Peyer's patch (tissue), 4 donors: ENCODE measurements at places on chromosomes 6 and 20. TPM values are rescaled to one million over a fixed set of nuclear protein-coding genes. Genes with fewer than 3 reads are reported as not detected.

PLEKHG1 gene
- 281 TPM for total RNA-seq

DNA sequence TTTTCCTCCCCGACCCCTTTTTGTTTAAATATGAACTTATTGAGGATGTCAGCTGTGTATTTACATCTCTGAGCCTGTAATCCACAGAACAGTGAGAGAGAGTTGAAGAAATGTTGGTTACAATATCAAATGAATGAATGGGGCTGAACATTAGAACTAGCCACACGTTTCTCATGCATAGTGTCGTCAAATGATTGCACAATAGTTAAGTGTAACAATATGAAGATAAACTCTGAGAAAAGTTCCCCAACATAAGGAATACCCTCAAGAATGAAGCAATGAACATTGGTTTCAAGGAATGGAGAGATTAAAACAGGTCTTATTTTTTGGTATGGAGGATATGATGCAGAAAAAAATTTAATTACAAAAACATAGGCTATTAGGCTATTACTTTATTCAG, 100.5 kb upstream of the DTNBP1 start:
- DNase-seq = no peak

GRCh38 chr20:50278377-50278683, 87.7 kb downstream of the CEBPB start:
- DNase-seq = no peak

- peak; percentile 2 for DNase-seq
Measured at GRCh38 chr6:157983406-157984119, 1.9 kb downstream of the SYNJ2 start.

- peak; percentile 69 for DNase-seq
Measured at GRCh38 chr6:125780540-125781313, 10.0 kb upstream of the NCOA7 start.

- no peak for DNase-seq
Measured at GRCh38 chr6:6729971-6730370, 141.5 kb downstream of the LY86 start.

GRCh38 chr6:11999246-11999645, 12.9 kb upstream of the HIVEP1 start:
- DNase-seq = no peak

GRCh38 chr6:119669221-119669620, 319.7 kb upstream of the MAN1A1 start:
- no peak for DNase-seq

- no peak for DNase-seq
Measured at GRCh38 chr20:52060794-52061714, 130.5 kb downstream of the ZFP64 start.

DNA sequence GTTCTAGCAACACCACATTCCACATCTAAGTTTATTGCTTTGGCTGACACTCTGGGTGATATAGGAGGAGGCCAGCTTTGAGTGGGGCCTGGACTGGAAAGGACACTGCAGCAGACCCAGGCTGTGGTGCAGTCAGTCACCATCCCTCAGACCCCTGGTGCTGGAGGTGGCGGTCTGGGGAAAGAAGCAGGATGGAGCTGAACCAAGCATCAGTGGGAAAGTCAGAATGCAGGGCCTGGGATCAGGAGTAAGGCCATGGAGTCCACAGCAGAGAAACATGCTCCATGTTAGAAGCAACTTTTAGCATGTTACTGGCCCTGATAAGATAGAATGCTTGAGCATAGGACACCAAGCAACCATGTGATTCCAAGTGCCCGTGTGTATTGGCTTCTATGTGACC, 5.9 kb downstream of the HLA-A start:
- no peak for DNase-seq
